ENCODE measurements at places on chromosomes 7 and 10.

- DNase-seq: no peak
These were observed 120.0 kb downstream of the PPP1R9A start for GRCh38 chr7:95027234-95027872.

- DNase-seq: no peak
These were observed 81.4 kb downstream of the ADCY1 start for GRCh38 chr7:45655539-45655938.

GRCh38 chr7:155870334-155871180, 58.3 kb upstream of the SHH start:
- DNase-seq: no peak

GRCh38 chr10:63935705-63936104, 414.5 kb downstream of the REEP3 start:
- no peak for DNase-seq

GRCh38 chr10:98186681-98187080, 52.2 kb downstream of the R3HCC1L start:
- no peak for DNase-seq

DNA sequence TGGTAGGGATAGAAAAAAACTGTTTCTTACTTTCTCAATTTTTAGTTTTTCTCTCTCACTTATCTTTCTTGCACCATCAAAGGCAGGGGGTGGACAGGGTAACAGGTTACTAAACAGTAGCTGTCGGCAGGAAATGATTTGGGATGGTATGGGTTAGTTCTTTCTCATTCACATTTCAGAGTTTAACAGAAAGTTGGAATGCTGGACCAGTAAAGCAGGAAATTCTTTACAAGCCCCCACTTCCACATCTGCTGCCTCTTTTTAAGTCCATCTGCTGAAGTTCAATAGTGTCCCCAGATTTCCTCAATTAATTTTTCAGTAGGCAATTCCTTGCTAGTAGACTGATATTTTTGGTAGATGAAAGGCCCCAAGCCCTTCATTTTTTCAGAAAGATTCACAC, 23.3 kb downstream of the TWIST1 start:
- no peak for DNase-seq

- DNase-seq: no peak
These were observed 6.9 kb downstream of the C10orf105 start for GRCh38 chr10:71712572-71713134.

DNA sequence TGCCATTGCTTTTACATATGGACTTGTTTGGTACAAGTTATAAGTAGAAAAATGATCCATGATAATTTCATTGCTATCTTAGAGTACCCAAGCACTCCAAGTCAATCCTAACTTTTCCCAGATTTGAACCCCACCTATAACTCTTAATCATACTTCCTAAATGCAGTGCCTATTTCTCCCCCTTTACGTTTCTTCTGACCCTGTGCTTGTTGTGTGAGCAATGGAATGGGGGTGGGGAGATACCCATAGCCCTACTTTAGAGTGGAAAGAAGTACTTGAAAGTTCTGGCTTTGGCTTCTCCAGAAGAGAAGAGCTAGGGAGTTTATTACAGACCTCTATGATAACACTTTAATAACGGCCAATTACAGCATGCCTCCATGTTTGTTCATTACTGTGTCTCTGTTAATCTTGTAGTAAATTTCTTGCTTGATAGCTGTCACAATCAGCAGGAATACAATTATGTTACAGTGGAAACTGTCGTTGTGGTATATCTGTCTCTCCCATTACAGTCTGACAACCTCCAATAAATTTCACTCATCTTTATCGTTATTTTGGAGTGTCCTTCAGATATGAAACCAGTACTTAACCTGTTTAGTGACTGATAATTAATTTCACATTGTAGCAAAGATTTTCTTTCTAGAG, 34.0 kb downstream of the CNPY1 start:
- no peak for DNase-seq

DNA sequence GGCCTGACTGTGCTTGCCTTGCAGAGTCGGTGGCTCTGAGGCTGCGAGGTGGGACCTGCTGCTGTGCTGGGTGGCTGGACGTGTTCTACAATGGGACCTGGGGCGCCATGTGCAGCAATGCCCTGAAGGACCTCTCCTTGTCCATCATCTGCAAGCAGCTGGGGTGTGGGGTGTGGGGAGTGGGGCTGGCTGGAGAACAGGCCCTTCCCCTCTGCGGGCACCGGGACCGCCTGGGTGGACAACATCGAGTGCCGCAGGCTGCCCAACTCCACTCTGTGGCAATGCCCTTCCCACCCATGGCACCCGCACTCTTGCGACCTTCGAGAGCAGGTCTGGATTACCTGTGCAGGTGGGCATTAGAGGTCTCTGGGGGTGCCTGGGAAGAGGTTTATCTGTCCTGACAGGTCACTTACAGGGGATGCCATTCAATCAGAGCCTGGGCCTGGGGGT, 10.9 kb downstream of the SCART1 start:
- DNase-seq: no peak

DNA sequence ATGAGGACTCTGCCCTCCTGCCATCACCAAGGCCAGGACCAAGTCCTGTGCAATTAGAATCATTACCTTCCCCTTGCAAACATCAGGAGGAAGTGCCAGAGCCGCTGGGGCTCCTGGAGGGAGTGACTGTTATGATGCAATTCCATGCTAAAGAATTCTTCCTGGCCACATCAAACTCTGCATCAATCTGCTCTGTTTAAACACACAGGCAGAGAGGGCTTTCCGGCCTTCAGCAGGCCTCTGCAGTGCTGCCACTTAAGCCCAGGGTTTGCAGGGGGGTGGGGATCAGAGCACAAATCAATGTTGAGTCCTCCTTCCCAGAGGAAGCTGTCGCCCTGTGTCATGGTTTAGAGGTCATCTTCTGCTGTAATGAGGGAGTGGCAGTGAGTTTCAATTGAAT, 58.1 kb downstream of the CTBP2 start:
- DNase-seq: no peak

DNA sequence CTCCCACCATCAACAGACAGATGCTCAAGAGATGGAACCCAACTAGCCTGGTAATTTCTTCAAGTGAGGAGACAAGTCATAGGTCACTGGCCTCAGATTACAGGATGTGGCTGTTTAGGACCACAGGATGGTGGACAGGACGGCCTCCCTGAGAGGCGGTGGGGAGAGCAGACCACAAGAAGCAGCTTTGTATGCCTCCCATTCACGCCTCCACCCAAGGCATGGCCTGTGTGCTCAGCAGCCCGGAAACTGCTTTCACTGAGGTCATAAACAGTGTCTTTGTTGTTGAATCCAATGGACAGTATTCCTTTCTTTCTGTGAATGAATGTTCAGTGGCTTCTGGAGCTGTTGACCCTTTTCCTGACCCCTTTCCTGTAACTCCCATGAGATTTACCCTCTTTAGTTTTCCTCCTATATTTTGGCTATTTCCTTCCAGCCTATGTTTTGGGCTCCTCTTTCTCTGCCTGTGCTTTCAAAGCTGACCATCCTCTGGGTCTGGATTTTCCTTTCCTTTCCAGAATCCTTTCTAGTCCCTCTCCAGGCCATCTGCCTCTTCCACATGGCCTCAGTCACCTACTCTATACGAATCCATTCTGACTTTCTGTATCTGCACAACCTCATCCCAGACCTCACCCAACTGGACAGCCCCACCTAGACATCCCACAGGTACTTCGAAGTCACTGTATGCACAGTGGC, 32.4 kb upstream of the INPP5F start:
- DNase-seq: no peak

GRCh38 chr10:108567899-108568752, 1355.2 kb downstream of the XPNPEP1 start:
- DNase-seq: no peak

DNA sequence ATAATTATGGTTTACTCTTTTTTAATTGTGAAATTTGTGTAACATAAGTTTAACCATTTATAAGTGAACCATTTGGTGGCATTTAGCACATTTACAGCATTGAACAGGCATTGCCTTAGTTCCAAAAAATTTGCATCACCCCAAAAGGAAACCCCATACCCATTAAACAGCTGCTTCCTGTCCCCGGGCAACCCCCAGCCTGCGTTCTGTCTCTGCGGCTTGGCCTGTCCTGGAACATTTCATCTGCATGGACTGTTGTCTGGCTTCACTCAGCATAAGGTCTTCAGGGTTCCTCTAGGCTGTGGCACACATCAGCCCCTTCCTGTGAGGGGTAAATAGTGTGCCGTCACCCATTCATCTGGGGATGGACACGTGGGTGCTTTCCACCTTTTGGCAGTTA, 6.9 kb downstream of the RET start:
- no peak for DNase-seq

DNA sequence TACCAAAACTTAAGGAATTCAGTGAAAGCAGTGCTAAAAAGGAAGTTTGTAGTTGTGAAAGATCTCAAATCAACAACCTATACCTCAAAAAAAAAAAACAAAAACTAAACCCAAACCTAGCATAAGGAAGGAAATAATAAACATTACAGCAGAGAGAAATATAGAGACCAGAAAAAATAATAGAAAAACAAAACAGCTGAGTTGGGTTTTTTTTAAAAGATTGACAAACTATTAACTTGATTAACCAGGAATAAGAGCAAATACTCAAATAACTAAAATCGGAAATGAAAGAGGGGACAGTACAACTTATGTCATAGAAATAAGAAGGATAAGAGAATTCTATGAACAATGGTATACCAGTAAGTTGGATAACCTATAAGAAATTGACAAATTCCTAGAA, 6.7 kb downstream of the ECD start:
- DNase-seq: no peak

- no peak for DNase-seq
These were observed 239.7 kb upstream of the SEMA3D start for GRCh38 chr7:85426487-85426960.

GRCh38 chr7:33261585-33261984, 132.2 kb downstream of the BBS9 start:
- DNase-seq: no peak

DNA sequence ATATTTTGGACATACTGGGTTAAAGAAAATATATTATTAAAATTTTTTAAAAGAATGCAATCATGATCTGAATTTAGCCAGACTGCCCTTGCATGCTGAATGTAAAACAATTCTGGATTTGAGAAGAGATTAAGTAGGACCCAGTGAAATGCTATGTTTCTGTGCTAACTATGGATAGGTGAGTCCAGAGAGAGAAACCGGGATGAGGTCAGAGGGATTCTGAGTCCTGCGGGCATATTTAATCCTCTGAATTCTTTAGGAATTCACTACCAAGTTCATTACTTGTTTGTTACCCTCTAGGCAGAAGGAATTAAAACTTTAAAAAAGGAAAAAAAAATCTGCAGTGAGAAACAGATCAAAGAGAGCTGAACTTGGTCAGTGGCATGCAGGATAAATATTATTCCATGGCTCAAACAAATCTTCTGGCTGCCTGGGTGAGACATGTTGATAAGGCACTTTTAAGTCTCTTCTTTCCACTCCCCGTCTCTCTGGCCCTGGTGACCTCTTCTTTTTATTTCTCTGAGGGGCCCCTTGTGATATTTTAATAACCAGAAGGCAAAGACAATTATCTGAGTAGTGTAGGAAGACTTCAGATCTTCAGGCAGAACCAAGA, 50.2 kb upstream of the LYZL1 start:
- DNase-seq: no peak

GRCh38 chr10:110434489-110435096, 63.1 kb upstream of the DUSP5 start:
- DNase-seq: no peak

- no peak for DNase-seq
These were observed 9.3 kb upstream of the SLC25A13 start for GRCh38 chr7:96331233-96331632.

DNA sequence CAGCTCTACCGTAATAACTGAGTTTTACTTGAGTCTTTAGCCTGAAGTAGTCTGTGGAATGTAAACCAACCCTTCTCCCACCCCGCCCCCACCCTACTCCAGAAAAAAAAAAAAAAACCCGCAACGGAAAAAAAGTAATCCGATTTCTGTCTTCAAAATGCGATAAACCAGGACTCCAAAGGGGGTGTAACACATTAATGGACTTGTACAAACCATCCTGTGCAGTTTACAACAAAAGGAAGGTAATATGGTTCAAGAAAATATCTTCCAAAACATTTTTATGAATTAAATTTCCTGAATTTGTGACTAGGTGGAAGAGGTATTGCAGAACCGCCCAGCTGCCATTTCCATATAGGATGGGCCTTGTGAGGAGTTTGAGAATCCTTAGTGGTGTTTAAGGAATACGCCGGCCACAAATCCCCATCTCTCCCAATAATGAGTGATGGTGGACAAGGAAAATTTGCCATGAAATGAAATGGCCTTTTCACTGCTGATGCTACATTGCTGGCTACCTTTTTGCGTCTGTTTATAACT, 10.6 kb downstream of the SKIDA1 start:
- no peak for DNase-seq
